ENCODE measurements at places on chromosomes 7 and 10.
A peak's percentile ranks its signal among the peaks of the same experiment; 100 is the strongest.

- DNase-seq, result no peak
- no peaks in the 10 kb centered on the region for H3K27me3 ChIP-seq
- H3K4me3 ChIP-seq, result no peak overlapping the region
- H3K4me1 ChIP-seq, result no peaks in the 10 kb centered on the region
These were observed 181.6 kb downstream of the GALNT17 start for GRCh38 chr7:71313553-71313952.

- H3K36me3 ChIP-seq, result no peaks in the 10 kb centered on the region
- H3K27me3 ChIP-seq, result no peaks in the 10 kb centered on the region
- peaks cover 9% of the 10 kb centered on the region for H3K4me1 ChIP-seq
- DNase-seq, result no peak
- H3K27ac ChIP-seq, result no peak overlapping the region
- H3K4me3 ChIP-seq, result no peak overlapping the region
These were observed 645.2 kb upstream of the IGFBP3 start for GRCh38 chr7:46566097-46566774.

DNA sequence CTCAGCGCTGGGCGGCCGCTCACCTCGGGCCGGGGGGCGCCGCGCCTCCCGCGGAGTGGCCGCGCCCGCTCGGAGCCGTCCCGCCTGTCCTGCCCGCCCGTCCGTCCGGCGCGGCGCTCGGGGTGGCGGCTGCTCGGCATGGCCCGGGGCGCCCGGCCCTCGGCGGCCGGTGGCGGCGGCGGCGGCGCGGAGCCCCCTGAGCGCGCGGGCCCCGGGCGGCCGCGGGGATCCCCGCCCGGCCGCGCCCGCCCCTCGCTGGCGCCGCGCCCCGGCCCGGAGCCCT, 338 bp downstream of the SDK1 start:
- H3K36me3 ChIP-seq, result no peaks in the 10 kb centered on the region
- no peaks in the 10 kb centered on the region for H3K4me1 ChIP-seq
- DNase-seq, result no peak
- no peaks in the 10 kb centered on the region for H3K27me3 ChIP-seq

DNA sequence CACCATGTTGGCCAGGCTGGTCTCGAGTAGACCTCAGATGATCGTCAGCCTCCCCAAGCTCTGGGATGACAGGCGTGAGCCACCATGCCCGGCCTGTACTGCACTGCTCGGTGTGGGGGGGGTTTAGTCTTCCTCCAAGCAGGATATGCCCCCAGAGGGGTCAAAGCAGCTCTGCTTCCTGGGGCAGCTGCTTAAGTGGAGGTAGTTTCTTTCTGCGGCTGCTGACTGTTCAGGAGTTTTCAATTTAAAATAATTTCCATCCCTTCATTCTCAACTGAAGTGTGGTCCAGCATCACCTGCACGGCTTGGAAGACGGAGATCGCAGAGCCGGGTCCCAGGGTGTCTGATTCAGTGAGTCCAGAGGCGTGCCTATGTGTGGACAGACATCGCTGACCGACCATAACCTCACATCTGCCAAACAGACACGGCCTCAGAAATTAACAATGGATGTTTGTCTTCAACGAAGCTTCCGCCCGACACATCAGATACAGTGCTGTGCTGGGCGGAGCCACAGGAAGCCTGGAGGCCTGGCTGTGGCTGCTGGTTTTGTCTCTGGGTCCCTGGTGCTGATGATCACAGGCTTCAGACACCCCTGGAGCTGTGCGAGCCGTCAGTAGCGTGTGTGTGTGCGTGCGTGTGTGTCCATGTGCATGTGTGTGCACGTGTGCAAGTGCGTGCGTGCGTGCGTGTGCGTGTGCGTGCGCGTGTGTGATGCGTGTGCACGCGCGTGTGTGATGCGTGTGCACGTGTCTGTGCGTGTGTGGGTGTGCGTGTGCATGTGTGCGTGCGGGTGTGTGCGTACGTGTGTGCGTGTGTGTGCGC, 226.5 kb upstream of the PITRM1 start:
- H3K27ac ChIP-seq, result no peak overlapping the region
- no peaks in the 10 kb centered on the region for H3K36me3 ChIP-seq
- no peak overlapping the region for H3K4me3 ChIP-seq

DNA sequence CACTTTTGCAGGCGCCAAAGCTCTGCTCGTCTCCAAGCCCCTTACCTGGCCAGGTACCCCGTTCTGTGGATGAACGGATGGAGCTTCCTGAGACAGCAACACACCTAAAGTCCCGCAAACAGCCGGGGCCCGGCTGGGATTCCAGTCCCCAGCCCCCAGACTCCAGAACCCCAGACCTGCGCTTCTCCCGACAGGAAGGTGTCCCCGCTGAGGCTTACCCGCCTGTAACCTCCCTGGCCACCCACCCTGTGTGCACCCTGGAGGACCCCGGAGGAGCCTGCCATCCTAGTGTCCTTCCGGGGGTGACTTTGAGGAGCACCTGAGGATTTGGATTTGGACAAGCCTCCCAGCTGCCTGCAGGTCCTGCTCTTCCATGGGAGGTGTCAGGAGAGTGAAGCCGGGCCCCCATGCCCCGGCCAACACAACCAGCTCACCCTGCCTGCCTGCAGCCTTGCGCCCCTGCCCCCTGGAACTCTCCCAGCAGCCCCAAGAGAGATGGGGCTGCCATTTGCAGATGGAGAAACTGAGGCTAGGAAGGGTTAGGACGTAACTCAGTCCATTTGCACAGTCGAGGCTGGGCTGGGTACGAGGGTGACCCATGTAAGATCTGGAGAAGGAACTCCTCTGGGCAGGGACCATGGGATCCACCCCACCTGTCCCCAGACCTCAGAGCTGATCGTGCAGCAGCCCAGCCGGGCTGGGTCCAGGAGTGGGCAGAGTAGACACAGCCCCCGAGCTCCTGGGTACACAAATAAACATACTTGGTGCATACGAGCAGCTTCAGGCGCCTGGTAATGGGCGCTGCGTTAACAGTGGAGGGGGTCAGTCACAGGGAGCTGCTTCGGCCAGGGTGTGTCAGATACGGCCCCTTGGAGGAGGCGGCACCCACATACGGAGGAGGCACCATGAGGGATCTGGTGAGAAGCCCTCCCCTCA, 31.9 kb downstream of the UNCX start:
- no peak overlapping the region for H3K27ac ChIP-seq
- peaks cover 1% of the 10 kb centered on the region for H3K27me3 ChIP-seq
- no peak overlapping the region for H3K4me3 ChIP-seq
- no peaks in the 10 kb centered on the region for H3K4me1 ChIP-seq
- H3K36me3 ChIP-seq, result no peaks in the 10 kb centered on the region
- DNase-seq, result no peak

DNA sequence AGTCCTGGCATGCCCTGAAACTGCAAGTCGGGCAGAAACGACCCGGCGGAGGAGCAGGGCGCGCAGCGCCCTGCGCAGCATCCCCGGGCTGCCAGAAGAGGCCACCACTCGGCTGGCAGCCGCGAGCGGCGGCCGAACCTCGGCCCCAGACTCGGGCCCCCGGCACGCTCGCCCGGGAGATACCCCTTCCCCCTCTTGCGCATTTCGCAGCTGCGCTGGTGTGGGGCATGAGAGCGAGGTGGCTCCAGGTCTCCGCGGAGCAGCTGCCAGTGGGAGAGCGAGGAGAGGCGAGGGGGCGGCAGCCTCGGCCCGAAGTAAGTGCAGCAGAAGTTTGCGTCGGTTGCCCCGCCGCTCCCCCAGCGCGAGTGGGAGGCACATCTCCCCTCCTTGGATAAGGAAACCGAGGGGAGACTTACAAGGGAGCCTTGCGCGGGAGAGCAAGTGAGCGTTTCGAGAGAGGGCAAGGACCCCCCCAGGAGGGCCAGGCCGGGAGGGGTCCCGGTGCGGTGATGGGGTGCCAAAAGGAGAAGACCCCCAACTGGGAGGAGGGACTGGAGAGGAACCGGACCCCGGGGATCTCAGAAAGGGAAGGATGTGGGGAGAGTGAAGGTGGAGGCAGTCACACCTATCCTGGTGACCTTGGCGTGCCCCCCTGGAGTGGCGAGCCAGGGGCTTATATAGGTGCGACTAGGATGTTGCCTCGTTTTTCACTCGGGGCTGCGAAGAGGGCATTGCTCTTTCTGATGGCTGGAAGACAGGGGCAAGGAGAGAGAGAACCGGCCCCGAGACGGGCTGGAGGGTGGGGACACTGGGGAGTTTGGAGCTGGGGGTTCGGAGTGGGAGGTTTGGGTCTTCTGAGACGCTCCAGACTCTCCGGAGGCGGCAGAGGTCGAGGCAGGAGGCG, 256.3 kb downstream of the OTUD1 start:
- no peaks in the 10 kb centered on the region for H3K36me3 ChIP-seq
- no peak overlapping the region for H3K27ac ChIP-seq
- H3K4me1 ChIP-seq, result no peaks in the 10 kb centered on the region
- no peak for DNase-seq
- H3K4me3 ChIP-seq, result no peak overlapping the region
- H3K27me3 ChIP-seq, result no peaks in the 10 kb centered on the region

GRCh38 chr7:70694434-70694970, 437.4 kb upstream of the GALNT17 start:
- peak; percentile 47 for DNase-seq
- no peaks in the 10 kb centered on the region for H3K27me3 ChIP-seq
- H3K4me3 ChIP-seq, result peak overlapping the region; percentile 66
- peak overlapping the region; percentile 61 for H3K27ac ChIP-seq
- peaks cover 2% of the 10 kb centered on the region for H3K36me3 ChIP-seq

DNA sequence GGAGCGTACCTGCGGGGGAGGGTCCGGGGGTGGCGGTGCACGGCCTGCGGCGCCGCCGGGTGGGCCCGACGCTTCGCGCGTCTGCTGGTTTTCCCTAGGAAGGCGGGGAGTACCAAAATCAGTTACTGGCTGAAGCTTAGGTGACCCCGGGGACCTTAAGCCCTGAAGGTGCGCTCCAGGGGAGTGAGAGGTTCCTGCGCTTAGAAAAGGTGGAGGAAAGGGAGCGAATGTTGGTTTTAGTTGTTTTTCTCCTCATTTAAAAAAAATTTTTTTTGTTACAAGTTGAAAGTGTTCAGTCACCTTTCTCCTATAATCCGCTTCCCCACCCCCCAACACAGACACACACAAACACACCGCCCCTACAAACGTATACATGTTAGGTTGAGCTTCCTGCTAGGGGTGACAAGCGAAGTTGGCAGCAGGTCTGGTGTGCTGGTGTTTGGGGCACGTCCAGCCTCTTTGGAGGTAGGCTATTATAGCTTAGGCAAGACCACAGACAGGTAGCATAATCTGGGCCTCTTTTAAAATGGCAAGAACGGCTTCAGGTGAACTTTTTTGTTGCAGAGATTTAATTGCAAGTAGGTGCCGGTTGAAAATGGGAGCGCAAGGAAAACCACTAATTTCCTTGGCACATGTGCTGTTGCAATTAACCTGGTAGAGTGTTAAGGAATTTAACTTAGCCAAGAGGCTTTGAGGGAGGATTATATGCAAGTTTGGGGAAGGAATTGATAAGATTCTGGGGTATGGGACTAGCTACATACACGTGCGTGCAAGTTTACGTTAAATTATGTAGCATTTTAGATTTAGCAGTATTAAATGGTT, 945 bp downstream of the ADD3 start:
- DNase-seq, result peak; percentile 42
- peaks cover 46% of the 10 kb centered on the region for H3K4me1 ChIP-seq

GRCh38 chr10:7866176-7866575, 47.9 kb downstream of the TAF3 start:
- DNase-seq, result no peak
- peaks cover 13% of the 10 kb centered on the region for H3K4me1 ChIP-seq
- no peaks in the 10 kb centered on the region for H3K36me3 ChIP-seq
- no peak overlapping the region for H3K4me3 ChIP-seq

DNA sequence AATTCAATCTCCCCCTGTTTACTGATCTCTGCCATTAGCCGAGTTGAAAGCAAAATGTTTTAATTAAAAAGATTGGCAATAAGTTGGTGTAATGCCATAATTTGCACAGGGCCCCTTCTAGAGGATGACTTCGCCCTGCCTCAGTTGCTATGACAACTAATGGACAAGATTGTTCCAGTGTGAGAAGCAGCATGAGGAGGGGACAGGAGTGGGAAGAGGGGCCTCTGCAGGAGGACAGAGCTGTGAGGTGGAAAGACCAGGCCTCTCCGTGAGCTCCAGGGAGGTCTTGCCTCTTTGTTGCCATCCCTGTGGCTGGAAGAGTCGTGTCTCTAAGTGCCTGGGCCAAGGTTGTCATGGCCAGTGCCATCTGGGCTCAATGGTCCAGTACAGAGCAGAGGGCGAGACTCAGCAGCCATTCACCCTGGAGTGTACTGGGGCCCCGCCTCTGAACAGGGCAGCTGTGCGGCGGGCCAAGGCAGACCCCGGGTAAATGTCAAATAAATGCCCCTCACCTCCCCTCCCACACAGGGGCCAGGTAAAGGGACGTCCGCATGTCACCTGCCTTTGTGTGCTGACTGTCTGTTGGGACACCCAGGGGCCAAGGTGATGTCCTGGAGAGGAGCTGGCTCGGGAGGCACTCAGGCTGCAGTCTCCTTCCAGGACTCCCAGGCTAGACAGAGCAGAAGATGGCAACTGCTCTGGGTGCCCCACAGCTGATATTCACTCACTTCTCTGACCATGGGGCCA, 97.0 kb upstream of the RET start:
- H3K4me1 ChIP-seq, result no peaks in the 10 kb centered on the region
- H3K27ac ChIP-seq, result no peak overlapping the region
- no peak overlapping the region for H3K4me3 ChIP-seq
- H3K36me3 ChIP-seq, result no peaks in the 10 kb centered on the region

GRCh38 chr7:155483868-155484325, 26.0 kb downstream of the EN2 start:
- H3K27ac ChIP-seq, result no peak overlapping the region
- DNase-seq, result no peak
- H3K4me1 ChIP-seq, result no peaks in the 10 kb centered on the region
- H3K36me3 ChIP-seq, result no peaks in the 10 kb centered on the region

DNA sequence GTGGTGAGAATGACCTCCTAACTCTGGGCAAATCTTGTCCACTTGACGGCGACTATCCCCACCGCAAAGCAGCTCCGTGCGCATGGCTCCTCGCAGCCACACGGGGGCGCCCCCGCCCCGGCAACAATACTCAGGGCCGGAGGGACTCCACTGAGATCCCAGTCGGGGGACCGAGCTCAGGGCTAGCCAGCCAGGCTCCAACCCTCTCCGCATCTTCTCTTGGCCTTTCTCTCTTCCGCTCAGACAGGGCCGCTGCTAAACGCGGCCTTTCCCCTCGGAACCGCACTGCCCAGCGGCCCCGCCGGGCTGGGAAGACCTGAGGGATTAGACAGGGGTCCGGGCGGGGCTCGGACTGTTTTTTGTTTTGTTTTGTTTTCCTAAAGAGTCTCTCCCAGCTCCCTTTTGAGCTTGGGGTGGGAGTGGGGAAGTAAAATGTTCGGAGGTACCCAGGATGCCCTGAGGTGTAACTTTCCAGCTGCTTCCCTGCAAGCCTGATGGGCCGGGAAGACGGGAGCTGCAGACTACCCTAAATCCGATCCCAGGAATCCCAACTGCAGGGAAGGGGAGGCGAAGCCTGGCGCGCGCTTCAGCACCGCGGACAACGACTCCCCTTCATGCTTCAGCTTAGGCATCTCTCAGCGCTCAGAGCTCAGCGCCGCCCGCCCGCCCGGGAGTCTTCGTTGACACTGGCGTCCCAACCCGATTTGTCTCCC, 2.7 kb downstream of the KCNIP2 start:
- no peaks in the 10 kb centered on the region for H3K27me3 ChIP-seq
- DNase-seq, result peak; percentile 77
- no peak overlapping the region for H3K4me3 ChIP-seq
- H3K36me3 ChIP-seq, result no peaks in the 10 kb centered on the region
- H3K27ac ChIP-seq, result no peak overlapping the region

GRCh38 chr10:75201793-75202307, 8.7 kb upstream of the VDAC2 start:
- H3K27me3 ChIP-seq, result no peaks in the 10 kb centered on the region
- no peaks in the 10 kb centered on the region for H3K36me3 ChIP-seq
- peak overlapping the region; percentile 78 for H3K27ac ChIP-seq
- DNase-seq, result peak; percentile 22
- H3K4me1 ChIP-seq, result peaks cover 16% of the 10 kb centered on the region

GRCh38 chr7:28981161-28981465, 23.0 kb upstream of the TRIL start:
- no peak for DNase-seq
- H3K27me3 ChIP-seq, result no peaks in the 10 kb centered on the region
- peaks cover 7% of the 10 kb centered on the region for H3K4me1 ChIP-seq
- no peak overlapping the region for H3K4me3 ChIP-seq
- no peak overlapping the region for H3K27ac ChIP-seq
- no peaks in the 10 kb centered on the region for H3K36me3 ChIP-seq
